Thoracic aorta (tissue), 2 donors: ENCODE measurements at places on chromosomes 4 and X. TPM values are rescaled to one million over a fixed set of nuclear protein-coding genes. Genes with fewer than 3 reads are reported as not detected.

- DNase-seq: no peak
Observed at GRCh38 chr4:164828955-164829354, 48.0 kb upstream of the APELA start.

- DNase-seq: no peak
Observed at GRCh38 chr4:48243887-48244286, 25.8 kb downstream of the TEC start.

DNA sequence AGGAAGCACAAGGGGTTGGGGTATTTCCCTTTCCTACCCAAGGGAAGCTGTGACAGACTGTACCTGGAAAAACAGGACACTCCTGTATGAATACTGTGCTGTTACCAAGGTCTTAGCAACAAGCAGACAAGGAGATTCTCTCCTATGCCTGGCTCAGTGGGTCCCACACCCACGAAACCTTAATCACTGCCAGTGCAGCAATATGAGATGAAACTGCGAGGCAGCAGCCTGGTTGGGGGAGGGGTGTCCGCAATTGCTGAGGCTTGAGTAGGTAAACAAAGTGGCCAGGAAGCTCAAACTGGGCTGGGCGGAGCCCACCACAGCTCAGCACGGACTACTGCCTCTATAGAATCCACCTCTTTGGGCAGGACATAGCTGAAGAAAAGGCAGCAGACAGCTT, 197.7 kb downstream of the INPP4B start:
- DNase-seq: no peak

DNA sequence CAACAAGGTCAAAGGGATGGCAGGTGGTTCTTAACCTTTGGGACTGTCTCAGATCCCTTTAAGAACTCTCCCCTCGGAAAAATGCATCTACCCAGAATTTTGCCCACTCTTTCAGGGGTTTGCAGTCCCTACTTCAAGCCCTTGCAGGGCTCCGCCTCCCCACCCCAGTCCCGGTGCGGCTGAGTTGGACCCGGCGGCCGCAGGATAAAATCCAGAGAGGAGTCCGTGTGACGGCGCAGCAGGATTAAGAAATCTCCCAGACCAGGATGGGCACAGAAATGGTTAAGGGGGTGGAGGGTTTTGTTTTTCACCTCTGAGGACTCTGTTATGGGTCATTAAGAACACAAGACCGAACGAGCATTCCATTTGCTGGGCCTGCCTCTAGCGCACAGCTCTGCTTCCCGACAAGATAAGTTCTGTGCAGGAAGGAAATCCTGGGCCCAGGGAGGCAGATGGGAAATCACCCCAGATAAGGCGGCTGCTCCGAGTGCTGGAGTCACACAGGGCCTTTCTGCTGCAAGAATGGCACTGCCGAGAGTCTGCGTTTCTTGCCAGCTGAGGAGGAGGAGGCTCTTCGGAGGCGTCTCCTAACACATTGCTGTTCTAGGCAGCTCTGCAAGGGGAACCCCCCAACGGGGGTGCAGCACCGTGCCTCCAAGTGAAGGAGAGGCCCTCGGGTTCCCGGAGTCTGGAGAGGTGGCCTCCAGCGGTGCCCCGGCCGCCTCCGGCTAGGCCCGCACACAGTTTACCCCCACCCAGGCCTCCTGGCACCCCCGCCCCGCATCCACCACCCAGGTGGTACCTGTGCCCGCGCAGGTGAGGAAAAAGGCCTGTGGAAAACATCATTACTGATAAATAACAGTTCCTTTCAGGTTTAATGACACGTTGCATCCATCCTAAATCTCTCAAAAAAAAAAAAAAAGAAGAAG, 277.6 kb downstream of the BCOR start:
- no peak for DNase-seq

DNA sequence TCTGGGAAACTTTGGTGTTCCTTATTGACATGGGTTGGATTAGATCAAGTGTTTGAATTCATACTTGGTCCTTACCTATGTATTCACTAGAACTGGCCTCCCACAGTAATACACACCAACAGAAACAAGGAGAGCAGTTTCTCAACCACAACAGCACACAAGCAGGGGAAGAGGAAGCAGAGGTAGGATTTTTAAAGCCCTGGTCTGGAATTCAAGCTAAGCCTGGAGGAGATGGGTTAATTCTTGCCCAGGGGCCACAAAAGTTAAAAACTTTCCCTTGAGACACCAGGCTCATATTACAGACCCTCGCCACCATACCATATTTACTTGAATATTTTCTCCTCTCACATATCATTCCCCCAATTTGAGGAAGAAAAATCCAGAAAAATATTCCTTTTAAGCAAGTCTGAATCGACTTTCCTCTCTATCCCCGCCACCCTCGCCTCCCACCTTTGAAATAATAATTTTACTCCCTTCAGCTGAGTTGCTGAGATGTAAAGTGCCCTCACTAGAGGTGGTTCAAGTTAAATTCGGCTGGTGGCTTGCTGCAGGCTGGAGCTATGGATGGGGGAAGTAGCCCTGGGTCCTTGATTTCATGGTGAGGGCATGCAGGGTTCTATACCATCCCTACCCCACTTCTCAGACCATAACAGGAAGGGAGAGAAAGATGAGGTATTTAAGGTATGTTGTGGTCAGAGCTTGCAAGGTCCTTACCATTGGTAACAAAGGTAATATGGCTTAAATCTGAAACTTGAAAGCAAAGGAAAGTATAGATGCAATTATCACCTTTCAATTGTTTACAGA, 440.2 kb downstream of the INPP4B start:
- no peak for DNase-seq

DNA sequence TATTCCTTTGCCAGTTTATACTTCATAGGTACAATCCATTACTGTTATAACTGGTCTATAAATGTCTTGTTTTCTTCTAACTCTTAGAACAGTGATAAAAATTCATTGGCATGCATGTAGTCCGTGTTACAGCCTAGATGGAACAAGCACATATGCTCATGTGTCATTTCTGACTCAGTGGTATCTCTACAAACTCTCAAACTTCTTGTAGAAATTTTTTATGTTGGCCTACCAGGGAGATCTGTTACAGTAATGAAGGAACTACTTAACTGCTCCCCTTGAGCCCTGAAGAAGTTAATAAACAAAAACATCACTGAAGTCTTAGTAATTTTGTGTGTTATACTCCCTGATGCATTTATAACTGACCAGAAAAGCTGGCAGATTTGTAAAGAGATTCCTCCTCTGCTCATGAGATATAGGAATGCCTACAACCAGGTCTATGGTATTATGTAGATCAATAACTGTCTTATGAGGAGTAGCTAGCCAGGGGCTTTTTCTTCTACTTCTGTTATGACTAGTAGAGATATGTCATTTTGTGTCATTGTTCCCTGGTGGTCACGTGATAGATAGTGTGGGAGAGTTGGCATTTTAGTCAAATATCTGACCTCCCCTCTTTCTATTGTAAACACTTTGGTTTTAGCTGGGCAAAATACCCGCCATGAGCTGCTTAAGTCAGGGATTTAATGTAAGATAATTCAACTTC, 53.7 kb upstream of the FAAH2 start:
- DNase-seq: no peak

- no peak for DNase-seq
Observed at GRCh38 chrX:28108186-28108945, 127.1 kb upstream of the DCAF8L1 start.

DNA sequence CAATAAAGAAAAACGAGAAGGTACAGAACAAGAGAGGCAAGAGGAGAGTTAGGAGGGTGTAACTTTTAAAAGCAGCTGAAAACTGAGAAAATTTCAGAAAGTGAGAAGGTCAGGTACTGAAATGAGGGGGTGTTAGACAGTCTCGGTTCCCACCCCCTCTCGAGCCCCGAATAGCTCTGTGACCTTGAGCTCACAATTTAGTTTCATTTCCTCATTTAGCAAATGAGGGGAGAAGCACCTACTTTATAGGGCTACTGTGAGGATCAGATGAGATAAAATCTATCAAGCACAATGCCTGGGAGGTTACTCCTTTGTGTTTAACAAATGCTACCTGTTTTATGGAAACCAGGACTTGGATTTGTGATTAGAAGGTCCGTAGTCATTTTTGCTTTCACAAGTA, 4.9 kb downstream of the UGT8 start:
- no peak for DNase-seq

DNA sequence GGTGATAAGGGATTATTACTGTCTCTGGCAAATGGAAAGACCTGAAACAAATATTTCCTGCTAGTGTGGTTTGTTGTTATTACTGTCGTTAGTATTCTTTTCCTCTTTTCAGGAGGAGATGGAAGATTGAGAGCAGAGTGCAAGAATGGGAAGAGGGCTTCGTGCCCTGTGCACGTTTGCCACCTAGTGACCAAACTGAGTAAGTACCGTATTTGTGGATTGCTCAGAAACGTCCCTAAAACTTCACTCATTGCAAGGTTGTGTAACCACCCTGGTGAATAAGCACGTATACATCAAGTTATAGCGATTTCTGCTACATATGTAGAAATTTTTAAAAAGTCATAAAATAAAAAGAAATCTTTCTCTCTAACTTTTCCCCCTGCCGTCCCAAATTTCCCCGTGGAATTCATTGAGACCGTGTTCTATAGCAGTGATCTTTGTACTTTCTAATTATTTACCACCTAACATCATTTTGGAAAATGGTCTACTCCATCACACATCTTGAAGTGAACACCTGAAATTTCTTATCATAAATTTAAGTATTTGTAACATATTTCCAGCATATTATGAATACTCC, 24.3 kb downstream of the LINC00632 start:
- DNase-seq: no peak

DNA sequence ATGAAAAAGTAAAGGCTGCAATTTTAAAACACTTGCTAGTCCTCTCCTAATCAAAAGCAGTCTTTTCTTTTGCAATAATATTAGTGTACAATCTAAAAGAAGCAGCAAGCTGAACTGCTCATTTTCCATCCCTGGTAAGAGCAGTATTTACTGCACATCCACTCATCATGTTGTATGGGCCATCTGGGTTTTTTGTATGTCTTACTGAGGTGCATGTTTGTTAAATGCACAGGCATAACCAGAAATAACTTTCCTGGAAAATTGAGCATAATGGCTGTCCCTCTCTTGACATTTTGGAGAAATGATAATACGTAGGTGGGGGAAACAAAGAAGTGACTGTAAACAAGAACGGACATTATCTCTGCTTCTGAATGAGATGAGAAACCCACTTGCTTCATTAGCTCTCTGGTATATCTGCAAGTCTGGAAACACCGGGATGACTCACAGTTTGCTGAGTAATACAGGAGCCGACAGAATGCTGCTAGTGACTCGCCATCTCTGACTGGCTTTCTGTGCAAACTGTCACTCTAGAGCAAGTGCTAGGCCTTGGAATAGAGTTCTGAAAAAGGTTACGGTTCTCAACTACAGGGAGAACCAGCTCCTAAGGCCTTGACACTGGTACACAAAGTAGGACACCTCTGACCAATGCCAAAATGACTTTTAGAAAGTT, 85.7 kb upstream of the MTM1 start:
- DNase-seq: peak; percentile 17

DNA sequence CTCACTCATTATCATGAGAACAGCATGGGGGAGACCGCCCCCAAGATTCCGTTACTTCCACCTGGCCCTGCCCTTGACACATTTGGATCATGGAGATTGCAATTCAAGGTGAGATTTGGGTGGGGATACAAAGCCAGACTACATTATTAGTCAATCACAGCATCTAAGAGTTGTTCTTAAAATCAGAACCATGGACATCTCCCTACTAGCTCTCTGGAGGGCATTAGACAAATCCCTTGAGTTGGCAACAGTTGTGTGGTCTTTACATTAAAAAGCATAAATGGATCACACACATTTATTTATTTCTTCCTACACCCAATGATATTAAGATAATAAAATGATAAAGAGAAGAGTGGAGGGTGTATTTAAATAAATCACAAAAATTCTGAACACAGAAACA, 262.8 kb upstream of the VCX start:
- no peak for DNase-seq

GRCh38 chr4:15652841-15653240, 2.3 kb downstream of the FBXL5 start:
- no peak for DNase-seq

GRCh38 chrX:30060718-30061117, 154.6 kb upstream of the MAGEB2 start:
- DNase-seq: no peak

DNA sequence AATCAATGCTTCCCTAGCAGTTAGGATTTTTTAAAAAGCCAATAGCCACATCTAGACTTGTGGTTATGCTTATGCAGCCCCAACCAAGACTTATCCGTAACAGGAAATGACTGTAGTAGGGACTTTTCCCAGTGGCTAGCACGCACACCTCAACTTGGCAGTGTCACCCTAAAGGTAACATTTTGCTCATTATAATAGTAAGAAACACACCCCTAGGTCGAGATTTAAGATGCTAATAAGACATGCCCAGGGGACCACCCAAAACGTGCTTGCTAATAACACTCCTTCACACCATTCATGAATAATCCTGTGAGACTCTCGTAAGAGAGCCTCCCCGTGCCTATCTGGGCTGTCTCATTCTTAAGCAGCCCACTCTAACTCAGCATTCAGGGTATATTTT, 195.3 kb downstream of the CHIC1 start:
- no peak for DNase-seq

DNA sequence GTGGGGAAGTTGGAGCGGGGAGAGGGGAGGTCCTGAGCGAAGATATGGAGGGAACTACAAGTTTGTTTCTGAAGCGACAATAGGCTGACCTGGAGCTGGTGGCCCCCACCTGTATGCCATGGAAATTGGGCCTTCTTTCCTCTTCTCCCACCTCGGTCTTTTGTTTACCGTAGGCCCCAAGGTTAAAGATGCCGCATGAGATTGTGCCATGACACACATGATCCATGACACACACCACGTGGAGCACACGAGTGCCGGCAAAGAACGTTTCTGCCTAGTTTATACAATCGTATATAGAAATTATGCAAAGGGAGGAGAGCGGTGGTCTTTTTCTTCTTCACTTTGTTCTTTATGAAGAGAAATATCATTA, 408 bp downstream of the TMEM33 start:
- no peak for DNase-seq

DNA sequence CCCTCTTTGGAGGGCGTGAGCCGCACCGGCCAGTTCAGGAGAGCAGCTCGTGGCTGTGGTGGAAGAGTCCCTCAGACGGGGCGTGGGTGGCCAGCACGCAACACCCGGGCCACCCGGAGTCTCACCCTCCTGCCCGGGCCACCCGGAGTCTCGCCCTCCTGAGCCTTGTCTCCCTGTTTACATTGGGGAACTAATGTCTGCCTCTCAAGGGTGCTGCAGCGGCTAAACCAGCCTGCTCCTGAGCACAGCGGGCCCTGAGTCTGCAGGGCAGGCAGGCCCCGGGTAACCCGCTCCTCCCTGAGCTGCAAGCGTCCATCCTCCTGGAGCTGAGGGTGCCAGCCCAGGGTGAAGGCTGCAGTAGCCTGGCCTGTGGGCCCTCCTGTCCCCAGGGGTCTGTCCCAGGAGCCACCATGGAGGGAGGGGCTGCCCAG, 3.0 kb downstream of the PDE6B start:
- no peak for DNase-seq

GRCh38 chr4:138910914-138911336, 104.7 kb upstream of the NOCT start:
- DNase-seq: peak; percentile 25

Gene IRS4
- total RNA-seq: not detected

Gene TRIM60
- total RNA-seq: not detected

Gene EDNRA
- 10.8 TPM for total RNA-seq

Gene DMP1
- total RNA-seq: 0.21 TPM
